ENCODE measurements at places on chromosomes 3 and 15. TPM values are rescaled to one million over a fixed set of nuclear protein-coding genes. Genes with fewer than 3 reads are reported as not detected.

- no peak for DNase-seq
Measured at GRCh38 chr3:125645616-125646015, 50.3 kb upstream of the OSBPL11 start.

DNA sequence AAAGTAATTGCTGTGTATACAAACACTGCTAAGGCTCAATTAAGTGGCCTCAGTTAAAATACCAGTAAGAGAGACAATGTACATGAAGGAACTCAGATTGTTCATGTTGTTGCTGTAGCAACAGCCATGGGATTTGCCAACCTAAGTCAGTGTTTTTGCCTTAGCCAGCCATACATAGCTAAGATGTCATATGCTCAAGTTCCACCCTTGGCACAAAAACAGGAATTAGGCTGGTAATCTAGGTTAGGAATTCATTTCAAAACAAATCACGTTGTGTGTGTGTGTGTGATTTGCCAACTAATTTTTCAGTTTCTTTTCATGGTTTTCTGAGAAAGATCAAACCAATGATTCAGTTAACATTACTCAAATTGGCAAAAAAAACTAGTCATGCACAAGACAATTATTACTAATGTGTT, 143.7 kb upstream of the KCNMB2 start:
- peak; percentile 67 for DNase-seq

- no peak for DNase-seq
Measured at GRCh38 chr3:28252001-28252431, 10.6 kb downstream of the CMC1 start.

Gene KCNMB2
- 24.7 TPM for polyA plus RNA-seq

GRCh38 chr3:141959589-141960554, 83.4 kb downstream of the ATP1B3 start:
- DNase-seq, result peak; percentile 70

- DNase-seq, result no peak
Measured at GRCh38 chr3:37609181-37610110, 252.2 kb upstream of the CTDSPL start.

DNA sequence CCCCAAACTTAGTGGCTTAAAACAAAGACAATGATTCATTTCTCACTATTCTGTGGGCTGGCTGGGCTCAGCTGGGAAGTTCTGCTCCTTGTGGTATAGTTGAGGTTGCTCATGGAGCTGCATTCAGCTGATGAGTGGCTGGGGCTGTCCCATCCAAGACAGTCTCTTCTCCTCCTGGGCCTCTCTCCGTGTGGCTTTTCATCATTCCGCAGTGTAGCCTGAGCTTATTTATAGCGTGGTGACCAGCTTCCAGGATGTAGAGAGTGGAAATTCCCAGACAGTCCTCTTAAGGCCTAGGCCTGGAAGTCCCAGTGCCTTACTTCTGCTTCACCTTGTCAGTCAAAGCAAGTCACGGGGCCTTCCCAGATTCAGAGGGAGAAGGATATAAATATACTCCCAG, 136.7 kb upstream of the DAZL start:
- DNase-seq, result peak; percentile 13

GRCh38 chr3:63192248-63192647, 85.9 kb upstream of the SYNPR start:
- DNase-seq, result no peak

Gene SEMA3B
- polyA plus RNA-seq, result 40.4 TPM

DNA sequence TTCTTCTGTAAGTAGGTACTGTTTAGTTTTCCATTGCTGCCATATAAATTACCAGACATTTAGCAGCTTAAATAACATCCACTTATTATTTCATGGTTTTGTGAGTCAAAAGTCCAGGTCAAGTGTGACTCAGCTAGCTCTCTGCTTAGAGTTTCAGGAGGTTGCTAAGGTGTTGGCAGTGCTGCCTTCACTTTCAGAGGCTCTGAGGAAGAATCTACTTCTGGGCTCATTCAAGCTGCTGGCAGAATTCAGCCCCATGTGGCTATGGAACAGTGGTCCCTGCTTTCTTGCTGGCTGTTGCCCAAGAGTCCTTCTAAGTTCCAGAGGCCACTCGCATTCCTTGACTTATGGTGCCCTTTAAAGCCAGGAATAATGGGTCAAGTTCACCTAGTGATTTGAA, 4.5 kb downstream of the CFAP44 start:
- DNase-seq, result no peak

Gene NR2E3
- polyA plus RNA-seq, result 2.8 TPM

GRCh38 chr3:167913219-167913835, 177.8 kb downstream of the SERPINI1 start:
- DNase-seq, result no peak

DNA sequence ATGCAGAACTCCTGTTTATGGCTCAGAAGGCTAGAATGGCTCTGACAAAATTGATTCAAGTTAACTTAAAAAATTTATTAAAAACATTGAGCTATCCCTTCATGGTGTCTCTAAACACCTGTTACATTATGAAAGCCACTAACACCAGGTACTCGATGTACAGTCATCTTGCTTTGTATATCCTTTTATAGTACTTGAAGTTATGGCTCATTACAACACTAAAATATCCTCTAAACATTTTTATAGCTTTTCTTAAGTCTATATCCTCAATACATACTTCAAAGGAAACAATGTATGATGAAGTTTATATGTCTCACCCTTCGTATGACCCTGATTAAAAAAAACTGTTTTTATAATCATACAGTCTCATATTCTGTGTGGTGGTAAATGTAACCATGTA, 38.2 kb downstream of the SLITRK3 start:
- no peak for DNase-seq

- DNase-seq, result no peak
Measured at GRCh38 chr15:81427176-81427575, 53.2 kb upstream of the TMC3 start.

DNA sequence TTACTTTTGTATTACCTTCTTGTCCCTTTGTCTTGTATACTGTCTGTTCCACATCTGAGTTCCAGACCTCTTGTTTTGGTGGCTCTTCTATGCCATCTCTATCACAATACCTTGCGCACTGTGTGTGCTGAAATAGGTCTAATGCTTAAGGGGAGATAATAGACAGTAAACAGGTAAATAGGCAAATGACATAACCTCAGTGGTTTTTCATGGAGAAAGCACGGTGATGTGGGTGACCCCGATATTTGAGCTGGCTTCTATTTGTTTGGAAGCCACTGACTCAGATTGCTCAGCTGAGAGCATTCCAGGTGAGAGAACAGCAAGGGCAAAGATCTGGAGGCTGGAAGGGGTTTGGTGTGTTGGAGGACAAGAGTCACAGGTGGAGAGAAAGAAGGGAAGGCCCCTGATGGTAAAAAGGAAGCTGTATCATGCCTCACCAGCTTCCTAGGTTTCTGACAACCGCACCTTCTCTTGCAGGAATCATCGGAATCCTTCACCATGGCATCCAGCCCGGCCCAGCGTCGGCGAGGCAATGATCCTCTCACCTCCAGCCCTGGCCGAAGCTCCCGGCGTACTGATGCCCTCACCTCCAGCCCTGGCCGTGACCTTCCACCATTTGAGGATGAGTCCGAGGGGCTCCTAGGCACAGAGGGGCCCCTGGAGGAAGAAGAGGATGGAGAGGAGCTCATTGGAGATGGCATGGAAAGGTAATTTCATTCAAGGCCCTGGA, 795 bp downstream of the MCM2 start:
- DNase-seq, result no peak

Gene CPEB1
- 1.7 TPM for polyA plus RNA-seq

- no peak for DNase-seq
Measured at GRCh38 chr3:172106037-172106954, 66.9 kb downstream of the FNDC3B start.

Gene BCL2A1
- polyA plus RNA-seq, result 0.68 TPM

GRCh38 chr15:90184786-90185704, 16.1 kb upstream of the SEMA4B start:
- peak; percentile 52 for DNase-seq

DNA sequence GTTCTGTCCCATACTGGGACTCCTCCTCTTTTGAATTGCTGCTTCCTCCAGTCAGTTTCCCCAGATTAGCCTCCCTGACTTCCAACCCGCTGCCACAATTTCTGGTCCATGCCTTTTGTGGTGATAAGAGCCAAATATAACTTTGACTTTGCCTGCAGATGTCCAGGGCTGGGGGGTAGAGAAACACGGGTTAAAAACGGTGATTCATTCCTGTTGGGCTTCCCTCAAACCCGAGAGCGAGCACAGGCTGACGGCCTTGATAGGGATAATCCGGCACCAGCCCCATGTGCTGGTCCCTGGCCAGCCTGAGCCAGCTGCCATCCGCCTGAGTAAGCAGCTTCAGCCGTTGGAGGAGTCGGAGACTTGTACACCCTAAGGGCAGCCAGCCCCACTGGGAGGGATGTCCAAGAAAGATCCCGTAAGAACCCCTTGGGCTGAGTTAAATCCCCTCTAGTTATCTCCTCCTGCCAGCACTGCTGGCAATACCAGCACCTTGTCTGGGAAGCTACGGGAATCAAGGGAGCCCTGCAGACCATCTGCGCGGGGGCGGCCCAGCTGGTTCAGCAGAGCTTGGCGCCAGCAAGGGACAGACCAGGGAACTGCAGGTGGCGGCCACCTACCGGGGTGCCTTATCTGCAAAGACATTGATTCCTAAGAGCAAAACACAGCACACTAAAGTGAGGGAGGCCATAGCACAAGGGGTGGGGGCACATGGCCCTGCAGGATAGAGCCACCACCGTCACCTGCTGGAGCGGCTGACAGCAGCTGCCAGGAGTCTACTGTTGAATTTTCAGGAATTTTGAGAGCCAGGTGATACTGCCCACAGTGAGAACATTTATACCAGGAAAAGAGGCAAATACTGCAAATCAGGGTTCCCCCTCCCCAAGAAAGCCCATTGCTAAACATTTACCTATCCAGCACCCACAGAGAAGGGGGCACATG, 18.1 kb downstream of the CSPG4 start:
- peak; percentile 90 for DNase-seq

DNA sequence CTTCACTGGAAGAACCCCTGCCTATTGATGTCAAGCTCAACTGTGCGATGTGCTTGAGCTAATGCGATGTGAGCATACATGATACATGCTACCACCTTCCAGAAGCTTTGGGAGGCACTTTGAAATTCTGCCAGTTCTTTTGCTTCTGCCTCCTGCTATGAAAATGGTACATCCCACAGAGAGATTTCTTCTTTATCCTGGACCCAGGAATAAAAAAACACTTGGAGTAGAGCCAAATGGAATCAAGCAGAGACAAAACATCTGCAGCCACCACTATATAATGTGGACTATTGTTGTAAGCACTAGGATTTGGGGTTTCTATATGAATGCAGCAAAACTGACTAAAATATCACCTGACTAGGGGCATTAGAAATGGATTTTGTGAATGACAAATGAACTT, 119.9 kb upstream of the GAP43 start:
- DNase-seq, result no peak

Gene KBTBD13
- 1.4 TPM for polyA plus RNA-seq

Gene SYNPR
- polyA plus RNA-seq, result not detected

GRCh38 chr3:168289471-168290008, 193.8 kb upstream of the GOLIM4 start:
- DNase-seq, result no peak

Gene ALDH1A2
- 19.2 TPM for polyA plus RNA-seq

- no peak for DNase-seq
Measured at GRCh38 chr3:124258057-124258500, 266.2 kb upstream of the ROPN1 start.

Gene TMEM158
- 2.1 TPM for polyA plus RNA-seq

DNA sequence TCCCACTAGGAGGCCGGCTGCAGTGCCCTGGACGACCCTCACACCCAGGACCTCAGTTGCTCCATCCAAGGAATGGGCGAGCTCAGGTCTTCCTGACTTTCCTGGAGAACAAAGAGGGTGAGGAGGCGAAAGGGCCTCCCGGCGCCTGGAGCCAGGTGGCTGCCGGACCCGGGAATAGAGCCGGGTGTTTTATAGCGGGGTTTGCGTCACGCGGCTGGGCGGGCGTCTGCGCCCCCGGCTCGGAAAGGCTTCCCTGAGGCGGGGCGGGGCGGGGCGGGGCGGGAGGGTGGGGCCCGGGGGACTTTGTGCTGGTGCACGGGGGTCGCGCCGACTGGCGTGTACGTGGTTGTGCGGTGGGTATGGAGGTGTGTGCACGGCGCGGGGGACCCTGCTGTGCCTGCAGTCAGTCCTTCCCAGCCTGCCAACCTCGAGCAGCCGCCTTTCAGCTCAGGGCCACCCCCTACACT, 4.6 kb upstream of the PRKCD start:
- no peak for DNase-seq

DNA sequence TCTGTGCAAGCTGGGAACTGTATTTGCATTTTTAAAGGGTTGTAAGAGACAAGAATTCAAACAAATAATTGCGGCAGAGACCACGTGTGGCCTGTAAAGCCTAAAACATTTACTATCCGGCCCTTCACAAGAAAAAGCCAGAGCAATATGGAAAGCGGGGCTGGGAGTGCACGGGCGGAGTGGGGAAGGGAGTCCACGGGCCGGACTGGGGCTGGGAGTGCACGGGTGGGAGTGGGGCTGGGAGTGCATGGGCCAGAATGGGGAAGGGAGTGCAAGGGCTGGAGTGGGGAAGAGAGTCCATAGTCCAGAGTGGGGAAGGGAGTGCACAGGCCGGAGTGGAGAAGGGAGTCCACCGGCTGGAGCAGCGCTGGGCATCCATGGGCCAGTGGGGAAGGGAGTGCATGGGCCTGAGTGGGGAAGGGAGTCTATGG, 41.2 kb downstream of the KLF15 start:
- DNase-seq, result no peak

Gene ATP10A
- 2.8 TPM for polyA plus RNA-seq

- no peak for DNase-seq
Measured at GRCh38 chr3:170644711-170645110, 58.8 kb upstream of the SLC7A14 start.

DNA sequence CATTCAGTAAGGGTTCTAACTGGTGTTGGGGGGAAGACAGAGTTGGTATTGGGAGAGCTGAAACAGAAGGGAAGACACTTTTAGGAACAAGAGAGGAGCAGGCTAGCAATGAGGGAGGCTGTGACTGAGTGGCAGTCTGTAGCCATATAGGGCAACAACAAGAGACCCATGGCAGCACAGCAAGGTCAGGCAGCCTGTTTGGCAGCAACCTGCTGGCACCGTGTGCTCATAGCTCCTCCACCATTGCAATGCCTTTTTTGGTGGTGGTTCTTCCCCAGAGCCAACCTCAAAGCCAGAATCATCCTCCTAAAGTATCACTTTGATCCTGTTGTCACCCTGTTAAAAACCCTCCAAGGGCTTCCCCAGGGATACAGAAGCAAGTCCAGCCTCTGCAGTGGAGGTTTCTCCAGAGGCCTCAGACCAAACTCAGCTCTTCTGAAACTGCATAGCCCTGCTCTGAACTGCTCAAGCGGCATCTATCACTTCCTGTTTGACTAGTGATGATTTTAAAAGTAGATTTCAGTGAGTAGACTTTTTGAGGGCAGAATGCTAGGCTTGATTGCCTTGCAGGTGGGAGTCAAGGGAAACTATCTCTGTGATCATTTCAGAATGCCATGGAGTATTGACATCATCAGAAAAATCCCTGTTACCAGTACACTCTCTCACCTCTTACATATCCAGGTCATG, 176.9 kb downstream of the STAC start:
- no peak for DNase-seq

DNA sequence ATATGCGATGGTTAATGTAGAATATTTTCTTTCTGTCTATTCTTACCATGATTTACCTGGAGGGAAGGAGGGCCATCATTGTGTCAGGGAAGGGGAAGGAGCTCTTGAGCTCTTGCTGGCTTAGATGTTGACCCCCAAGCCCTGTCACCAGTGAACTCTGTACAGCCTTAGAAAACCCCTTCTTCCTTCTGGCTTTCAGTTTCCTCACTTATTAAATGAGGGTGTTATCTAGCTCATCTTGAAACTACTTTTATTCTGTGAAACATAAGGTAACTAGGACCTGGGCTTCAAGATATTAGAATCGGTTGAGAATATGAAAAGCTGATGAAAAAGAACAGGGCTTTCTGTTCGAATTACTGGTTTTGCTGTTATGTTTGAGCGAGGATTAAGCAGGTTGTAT, 25.1 kb upstream of the UTS2B start:
- DNase-seq, result no peak

GRCh38 chr3:140292684-140293083, 357.7 kb downstream of the CLSTN2 start:
- DNase-seq, result no peak

All from muscle of back (tissue), 13 donors.